ENCODE measurements at places on chromosomes 5 and 9.
A peak's percentile ranks its signal among the peaks of the same experiment; 100 is the strongest.

DNA sequence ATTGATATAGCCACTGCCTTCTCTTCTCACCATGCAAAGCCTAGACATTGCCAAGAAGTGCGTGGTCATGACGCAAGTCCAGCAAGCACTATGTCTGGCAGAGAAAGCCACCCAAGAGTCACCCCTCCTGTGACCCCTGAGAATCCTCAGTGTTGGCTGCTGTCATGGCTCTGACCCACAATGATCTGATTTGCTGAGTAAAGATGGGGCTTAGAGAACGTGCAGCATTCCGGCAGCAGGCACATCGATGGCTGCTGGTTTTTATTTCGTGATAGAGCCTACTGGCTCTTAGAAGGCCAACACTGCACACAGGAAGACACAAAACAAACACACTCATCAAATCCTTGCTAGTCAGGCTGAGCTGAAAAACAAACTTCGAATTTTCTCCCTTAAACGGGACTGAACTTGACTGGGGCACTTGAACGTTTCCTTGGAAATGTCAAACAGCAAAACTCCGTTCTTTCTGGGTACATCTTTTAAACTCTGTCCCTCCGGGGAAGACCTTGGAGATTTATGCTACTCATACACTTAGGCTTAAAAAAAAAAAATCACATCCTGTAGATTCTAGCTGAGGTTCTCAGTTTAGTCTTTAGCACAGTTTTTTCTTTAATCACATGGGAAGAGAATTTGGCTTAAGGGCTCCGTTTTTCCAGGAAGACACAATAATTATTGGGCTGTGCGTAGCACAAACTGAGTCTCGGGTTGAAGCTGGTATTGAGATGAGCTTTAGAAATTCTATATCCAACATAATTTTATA lies 88.2 kb upstream of the BASP1 start:
- peaks cover 19% of the 10 kb centered on the region for H3K27me3 ChIP-seq
- no peak overlapping the region for H3K27ac ChIP-seq
- H3K4me3 ChIP-seq, result no peak overlapping the region
- H3K36me3 ChIP-seq, result no peaks in the 10 kb centered on the region

DNA sequence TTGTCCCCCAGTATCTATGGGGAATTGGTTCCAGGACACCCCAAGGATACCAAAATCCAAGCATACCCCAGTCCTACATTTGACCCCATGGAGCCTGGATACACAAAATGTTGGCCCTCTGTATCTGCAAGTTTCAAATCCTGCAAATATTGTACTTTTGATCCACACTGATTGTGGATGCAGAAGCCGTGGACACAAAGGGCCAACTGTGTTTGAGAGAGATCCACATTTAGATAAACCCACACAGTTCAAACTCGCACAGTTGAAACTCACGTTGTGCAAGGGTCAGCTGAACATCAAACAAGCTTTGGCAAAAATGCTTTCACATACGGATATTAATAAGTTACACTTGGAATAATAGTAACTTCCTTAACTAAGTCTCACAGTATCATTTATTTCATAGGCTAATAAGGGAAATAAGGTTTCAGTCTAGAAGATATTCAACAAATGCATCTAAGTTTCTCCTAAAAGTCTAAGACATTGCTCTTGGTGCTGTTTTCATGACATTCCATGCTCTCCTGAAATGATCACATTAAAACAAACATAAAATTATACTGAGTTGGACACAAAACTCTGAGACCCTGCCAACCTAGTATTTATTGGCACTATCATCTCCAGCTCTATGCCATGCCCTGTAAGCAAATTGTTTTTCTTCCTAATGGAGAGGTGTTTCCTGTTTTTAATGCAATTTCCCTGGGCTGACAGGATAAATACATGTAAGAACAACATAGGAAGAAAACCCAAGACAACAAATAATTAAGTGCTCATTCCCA lies 32.3 kb downstream of the ACTL7A start:
- peaks cover 7% of the 10 kb centered on the region for H3K4me1 ChIP-seq
- no peak overlapping the region for H3K27ac ChIP-seq
- peaks cover 21% of the 10 kb centered on the region for H3K36me3 ChIP-seq
- H3K4me3 ChIP-seq, result no peak overlapping the region
- DNase-seq, result no peak

DNA sequence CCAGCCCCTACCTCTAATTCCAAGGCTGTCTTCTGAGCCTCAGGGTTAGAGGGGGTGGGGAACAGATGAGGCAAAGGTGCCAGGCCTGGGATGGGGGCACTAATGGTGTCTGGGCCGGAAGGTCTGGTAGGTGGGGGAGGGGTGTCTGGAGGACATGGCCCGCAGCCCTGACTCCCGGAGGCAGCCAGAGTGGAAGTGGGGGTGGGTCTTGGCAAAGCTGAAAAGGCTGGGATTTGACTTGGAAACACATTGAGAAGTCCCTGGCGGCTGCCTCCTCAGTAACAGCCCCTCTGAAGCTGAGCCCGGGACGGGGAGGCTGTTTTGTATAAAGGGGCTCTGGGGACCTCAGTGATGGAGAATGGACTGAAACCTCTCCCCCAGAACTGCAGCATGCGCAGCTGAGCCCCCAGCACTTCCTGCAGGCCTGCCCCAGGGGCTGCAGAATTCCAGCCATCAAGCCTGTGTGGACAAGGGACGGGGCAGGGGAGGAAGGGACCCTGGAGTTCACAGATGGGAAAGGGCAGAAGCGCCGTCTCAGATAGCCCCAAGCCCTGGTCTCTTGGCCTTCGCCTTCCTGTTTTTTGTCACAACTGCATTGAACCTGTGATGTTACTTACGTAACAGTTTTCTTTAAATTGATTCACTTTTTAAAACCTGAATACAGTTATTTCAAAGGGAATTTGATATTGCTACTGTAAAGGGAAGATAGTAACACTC lies 49.3 kb upstream of the SYNPO start:
- no peak for DNase-seq
- no peak overlapping the region for H3K27ac ChIP-seq

GRCh38 chr9:118992813-118993794 lies 376.1 kb downstream of the BRINP1 start:
- no peaks in the 10 kb centered on the region for H3K27me3 ChIP-seq
- no peak overlapping the region for H3K4me3 ChIP-seq
- H3K27ac ChIP-seq, result no peak overlapping the region
- no peaks in the 10 kb centered on the region for H3K36me3 ChIP-seq
- no peaks in the 10 kb centered on the region for H3K4me1 ChIP-seq
- DNase-seq, result no peak

DNA sequence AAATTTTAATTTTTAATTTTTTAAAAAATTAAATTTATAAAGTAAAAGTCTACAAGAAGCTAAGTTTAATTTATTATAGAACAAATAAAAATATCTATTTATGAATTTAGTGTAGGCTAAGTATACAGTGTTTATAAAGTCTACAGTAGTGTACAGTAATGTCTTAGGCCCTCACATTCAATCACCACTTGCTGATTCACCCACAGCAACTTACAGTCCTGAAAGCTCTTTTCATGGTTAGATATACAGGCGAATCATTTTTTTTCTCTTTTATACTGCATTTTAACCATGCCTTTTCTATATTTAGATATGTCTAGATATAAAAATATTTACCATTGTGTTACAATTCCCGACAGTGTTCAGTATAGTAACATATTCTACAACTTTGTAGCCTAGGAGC lies 55.9 kb downstream of the PCSK1 start:
- H3K4me1 ChIP-seq, result no peaks in the 10 kb centered on the region
- H3K36me3 ChIP-seq, result no peaks in the 10 kb centered on the region
- no peak for DNase-seq
- no peak overlapping the region for H3K27ac ChIP-seq
- H3K27me3 ChIP-seq, result peaks cover 18% of the 10 kb centered on the region
- H3K4me3 ChIP-seq, result no peak overlapping the region

- no peak overlapping the region for H3K27ac ChIP-seq
- peaks cover 26% of the 10 kb centered on the region for H3K4me1 ChIP-seq
- DNase-seq, result no peak
- no peaks in the 10 kb centered on the region for H3K36me3 ChIP-seq
- no peak overlapping the region for H3K4me3 ChIP-seq
These were observed 134.1 kb downstream of the RGS3 start for GRCh38 chr9:113597390-113598241.

- no peak for DNase-seq
- peaks cover 5% of the 10 kb centered on the region for H3K27me3 ChIP-seq
- no peak overlapping the region for H3K4me3 ChIP-seq
- H3K27ac ChIP-seq, result no peak overlapping the region
- H3K36me3 ChIP-seq, result no peaks in the 10 kb centered on the region
- no peaks in the 10 kb centered on the region for H3K4me1 ChIP-seq
These were observed 132.7 kb downstream of the SLIT3 start for GRCh38 chr5:169168280-169168679.

DNA sequence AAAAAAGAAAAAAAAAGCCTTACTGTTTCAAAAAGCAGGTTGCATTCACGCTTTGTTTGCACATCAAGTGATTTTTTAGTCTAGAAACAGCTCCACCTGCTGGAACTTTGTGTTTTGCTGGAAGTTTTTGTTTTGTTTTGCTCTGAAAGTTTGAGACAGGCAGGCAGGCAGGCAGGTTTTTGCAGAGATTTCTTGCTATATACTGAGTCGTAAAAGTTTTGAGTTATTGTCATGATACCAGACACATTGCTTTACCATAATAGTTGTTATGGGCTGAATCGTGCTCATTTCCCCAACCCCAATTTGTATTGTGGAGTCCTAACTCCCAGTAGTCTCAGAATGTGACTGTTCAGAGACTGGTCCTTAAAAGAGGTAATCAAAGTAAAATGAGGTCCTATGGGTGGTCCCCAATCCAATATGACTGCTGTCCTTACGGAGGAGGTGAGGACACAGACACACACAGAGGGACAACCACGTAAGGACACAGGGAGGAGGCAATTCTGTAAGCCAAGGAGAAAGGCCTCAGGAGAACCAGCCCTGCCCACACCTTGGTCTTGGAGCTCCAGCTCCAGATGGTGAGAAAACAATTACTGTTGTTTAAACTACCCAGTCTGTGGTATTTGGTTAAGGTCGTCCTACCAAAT lies 20.9 kb downstream of the OR2Y1 start:
- H3K4me1 ChIP-seq, result peaks cover 20% of the 10 kb centered on the region
- no peak overlapping the region for H3K27ac ChIP-seq
- peak; percentile 31 for DNase-seq
- H3K4me3 ChIP-seq, result no peak overlapping the region
- H3K27me3 ChIP-seq, result no peaks in the 10 kb centered on the region

DNA sequence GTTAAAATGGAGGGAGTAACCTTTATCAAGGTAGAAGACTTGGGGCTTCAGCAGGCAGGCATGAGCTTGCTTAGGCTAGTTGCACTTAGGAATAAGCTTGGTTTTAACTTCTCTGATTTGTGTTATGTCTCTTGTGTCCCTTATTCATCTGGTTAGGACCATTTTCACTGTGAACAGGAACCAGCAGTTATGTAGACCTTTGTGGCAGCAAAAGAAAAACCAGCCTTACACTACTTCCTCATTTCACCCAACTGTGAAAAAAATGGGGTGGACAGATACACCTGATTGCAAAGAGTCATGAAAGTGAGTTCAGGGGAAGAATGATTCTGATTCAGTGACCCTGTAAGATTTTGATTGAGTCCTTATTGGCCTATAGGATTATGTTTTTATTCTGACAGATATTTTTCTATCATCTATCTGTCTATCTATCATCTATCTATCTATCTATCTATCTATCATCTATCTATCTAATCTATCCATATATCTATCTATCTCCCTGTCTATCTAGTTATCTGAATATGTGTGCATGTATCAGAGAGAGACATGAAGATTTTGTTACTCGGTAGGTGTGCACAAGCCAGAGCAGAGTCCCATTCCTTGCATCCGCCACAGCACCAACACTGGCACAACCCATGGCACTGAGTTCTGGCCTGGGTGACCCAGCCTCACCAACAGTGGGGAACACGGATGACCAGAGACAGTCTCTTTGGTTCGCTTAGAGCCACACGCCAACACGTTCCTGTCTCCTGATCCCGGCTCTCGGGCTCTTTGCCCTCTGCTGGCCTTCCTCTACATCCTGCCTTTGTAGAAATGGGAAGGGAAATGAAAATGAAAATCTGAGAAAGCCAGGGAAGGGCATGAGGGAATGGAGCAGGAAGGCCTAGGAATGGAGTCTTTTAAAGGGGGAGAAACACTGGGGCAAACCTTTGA lies 1.3 kb upstream of the ZNF366 start:
- H3K4me3 ChIP-seq, result no peak overlapping the region
- H3K27me3 ChIP-seq, result peaks cover 40% of the 10 kb centered on the region
- no peak for DNase-seq
- peaks cover 8% of the 10 kb centered on the region for H3K4me1 ChIP-seq
- H3K27ac ChIP-seq, result no peak overlapping the region
- H3K36me3 ChIP-seq, result no peaks in the 10 kb centered on the region

GRCh38 chr9:77013932-77014596 lies 5.4 kb upstream of the FOXB2 start:
- no peaks in the 10 kb centered on the region for H3K36me3 ChIP-seq
- H3K27ac ChIP-seq, result peak overlapping the region; percentile 4
- DNase-seq, result no peak
- peaks cover 31% of the 10 kb centered on the region for H3K4me1 ChIP-seq
- peaks cover 77% of the 10 kb centered on the region for H3K27me3 ChIP-seq
- H3K4me3 ChIP-seq, result peak overlapping the region; percentile 28

DNA sequence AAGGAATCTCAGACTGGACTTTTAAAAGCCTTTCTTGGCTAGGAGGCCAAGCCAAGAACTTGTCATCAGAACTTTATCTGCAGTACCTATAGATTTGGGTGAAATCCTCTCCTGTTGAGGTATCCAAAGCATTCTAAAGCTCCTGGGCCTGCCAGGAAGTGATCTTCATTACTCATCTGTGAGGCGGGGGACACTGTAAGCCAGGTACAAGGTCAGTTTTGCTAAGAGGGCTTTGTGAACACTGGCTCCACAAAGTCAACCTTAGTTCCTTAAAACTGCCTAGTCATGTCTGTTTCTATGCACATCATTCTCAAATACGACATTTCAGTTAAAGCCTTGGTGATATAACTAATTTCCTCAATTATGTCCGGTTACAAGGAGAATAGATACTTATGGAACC lies 236.7 kb downstream of the PIK3R1 start:
- no peak for DNase-seq
- H3K36me3 ChIP-seq, result no peaks in the 10 kb centered on the region
- H3K4me3 ChIP-seq, result no peak overlapping the region
- H3K27me3 ChIP-seq, result peaks cover 23% of the 10 kb centered on the region
- H3K4me1 ChIP-seq, result no peaks in the 10 kb centered on the region
